ENCODE measurements at places on chromosomes 1 and 21.

DNA sequence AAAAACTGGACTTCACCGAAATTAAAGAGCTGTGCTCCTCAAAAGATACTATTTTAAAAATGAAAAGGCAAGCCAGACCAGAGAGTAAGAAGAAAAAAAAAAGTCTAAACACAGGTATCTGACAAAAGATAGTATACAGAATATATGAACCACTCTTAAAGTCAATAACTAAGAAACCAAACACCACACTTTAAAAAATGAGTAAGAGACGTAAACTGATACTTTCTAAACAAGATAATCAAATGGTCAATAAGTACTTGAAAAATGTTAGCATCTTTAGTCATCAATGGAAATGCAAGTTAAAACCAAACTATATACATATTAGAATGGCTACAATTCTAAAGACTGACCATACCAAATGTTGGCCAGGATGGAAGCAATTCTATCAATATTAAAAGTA is 77.6 kb downstream of the EVI5 start:
- no peak for DNase-seq

GRCh38 chr1:212485571-212485912 is 52.8 kb downstream of the NENF start:
- no peak for DNase-seq

- no peak for DNase-seq
Measured at GRCh38 chr1:219927956-219928790, at the start of gene SLC30A10. Gene SLC30A10 (minus strand): TSS chr1:219928557. CDS start chr1:219928440, 117 bp downstream.

GRCh38 chr1:177425199-177425598 is 254.4 kb downstream of the BRINP2 start:
- no peak for DNase-seq

DNA sequence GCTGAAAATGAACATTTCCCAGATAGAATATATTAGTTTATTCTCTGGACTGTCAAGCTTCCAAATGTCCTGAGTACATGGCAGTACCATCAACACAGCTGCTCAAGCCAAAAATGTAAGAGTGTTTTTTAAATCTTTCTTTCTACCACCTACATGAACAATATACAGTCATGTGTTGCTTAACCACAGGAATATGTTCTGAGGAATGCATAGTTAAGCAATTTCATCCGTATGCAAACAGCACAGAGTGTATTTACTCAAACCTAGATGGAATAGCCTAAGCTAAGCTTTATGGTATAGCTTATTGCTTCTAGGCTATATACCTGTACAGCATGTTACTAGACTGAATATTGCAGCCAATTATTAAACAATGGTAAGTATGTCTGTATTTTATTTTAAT is 561.9 kb upstream of the ADGRL4 start:
- no peak for DNase-seq

DNA sequence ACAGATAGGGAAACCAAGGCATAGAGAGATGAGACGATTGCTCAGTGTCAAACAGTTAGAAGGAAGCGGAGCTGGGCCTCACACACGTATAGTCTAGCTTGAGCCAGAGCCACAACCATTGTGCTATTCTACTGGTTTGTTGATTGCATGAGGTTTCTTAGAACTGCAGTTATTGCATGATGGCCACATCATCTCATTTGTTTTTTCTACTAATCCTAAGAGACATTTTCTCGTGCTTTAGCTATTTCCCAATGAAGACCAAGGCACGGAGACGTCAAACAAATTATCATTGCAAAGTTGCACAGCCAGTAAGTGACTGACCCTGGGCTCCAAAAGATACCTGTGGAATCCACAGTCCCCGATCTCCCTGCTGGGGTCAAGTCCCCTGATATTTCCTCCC is 25.1 kb upstream of the ZNF362 start:
- no peak for DNase-seq

DNA sequence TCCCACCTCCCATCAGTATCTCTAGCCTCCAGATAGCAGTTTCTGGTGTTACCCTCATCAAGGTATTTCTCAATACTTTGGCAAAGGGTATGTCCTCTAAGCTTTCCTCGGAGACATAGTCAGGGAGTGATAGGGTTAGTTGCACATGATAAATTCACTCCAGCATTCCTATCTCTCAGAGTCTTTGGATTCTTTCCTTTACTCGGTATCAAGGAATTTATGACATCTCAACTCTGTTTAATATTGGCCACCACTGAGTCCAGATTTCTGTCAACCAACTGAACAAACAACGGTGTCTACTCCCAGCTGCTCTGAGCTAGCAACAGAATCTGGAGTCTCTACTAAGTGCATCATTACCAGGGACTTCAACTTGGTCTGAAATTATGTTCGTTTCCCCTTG is 233.4 kb downstream of the TM2D1 start:
- DNase-seq, result no peak

DNA sequence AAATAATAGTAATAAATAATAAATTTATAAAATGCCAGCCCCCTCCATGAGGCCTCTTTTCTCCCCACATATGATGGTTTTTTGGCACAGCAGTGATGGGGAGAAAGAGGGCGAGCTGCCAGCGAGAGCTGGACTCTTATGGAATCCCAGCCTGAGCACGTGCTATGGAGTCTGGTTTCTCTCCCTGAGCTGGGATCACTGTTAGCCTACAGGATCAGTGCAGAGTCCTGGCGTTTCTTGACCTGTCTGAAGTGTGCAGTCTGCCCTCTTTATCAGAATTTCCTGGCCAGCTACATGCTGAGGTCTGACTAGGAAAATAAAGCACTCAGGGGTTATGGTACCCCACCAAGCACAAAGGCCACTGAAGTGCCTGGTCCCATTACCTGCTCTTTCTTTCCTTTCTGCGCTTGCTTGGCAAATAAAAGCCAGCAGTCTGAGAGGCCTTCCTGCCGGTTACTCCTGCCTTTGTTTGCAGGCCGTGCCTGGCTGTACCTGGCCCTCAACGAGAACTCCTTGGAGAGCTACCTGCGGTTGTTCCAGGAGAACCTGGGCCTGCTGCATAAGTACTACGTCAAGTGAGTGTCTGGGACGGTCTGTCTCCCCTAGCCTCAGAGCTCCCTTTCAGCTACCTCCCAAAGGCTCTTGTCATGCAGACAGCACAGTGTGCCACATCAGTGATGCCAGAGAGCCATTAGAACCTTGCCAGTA is 18.5 kb upstream of the SLC25A34 start:
- no peak for DNase-seq

DNA sequence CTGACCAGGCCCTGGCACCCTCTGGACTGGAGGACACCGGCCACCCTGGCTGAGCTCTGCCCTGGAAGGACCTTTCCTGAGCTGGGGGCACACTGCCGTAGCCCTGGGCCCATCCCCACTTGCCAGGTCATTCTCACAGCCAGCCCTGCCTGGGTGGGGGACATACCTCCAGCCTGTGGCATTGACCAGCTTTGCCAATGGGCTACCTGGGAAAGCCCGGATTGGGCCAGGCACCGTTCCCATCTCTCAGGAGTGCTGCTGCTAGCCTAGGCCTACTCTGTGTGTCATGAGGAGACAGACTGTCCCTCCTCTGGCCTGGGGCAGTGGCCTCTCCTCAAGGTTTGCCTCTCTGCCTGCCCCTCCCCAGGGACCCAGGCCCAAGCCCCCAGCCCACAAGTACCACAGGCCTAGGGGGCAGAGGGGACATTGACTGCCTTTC is 40.0 kb downstream of the COQ8A start:
- no peak for DNase-seq

- no peak for DNase-seq
Measured at GRCh38 chr1:64822621-64823020, 77.7 kb downstream of the RAVER2 start.

- no peak for DNase-seq
Measured at GRCh38 chr1:200048244-200048643, 20.7 kb downstream of the NR5A2 start.

GRCh38 chr1:236502579-236502971 is 21.2 kb upstream of the LGALS8 start:
- DNase-seq, result no peak
